ENCODE measurements at places on chromosomes 2 and 18.

DNA sequence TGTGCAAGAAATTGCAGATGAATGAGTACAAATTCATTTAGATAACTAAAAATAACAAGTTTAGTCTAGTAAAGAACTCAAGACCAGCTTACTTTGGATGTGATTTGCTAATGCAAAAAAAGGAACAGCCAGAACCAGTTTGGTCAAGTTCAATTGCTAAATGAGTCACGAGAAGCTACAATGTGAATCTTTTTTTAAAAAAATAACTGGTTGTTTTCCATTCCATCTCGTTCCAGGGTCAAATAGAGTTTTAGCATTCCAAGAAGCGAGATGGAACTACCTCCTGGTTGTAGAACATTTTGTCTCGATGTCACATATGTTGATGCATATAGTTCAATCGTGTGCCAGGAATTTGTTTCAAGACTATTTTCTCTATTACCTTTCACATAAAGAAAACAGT is 65.0 kb upstream of the IKZF2 start:
- no peak for DNase-seq

DNA sequence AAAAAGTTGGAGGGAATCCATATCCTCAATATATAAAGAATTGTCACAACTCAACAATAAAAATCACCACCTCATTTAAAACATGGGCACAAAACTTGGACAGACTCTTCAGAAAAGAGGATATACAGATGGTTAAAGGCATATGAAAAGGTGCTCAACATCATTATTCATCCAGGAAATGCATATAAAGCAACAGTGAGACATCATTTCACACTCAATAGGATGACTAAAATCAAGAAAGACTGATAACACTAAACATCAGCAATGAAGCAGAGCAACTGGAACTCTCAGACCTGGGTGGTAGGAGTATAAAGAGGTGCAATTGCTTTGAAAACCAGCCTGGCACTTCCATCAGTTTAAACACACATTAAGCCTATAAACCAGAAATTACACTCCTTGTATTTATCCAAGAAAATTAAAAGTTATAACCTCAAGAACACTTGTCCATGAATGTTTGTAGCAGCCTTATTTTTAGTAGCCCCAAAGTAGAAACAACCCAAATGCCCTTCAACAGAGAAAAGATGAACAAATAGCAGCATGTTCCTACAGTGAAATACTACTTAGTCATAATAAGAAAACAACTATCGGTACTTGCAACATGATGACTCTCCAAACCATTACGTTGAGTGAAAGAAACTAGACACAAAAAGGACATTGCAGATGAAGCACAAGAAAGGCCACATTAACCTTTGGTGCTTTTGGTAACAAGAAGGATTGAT is 79.1 kb upstream of the TANC1 start:
- DNase-seq: no peak

GRCh38 chr2:152566728-152567069 is 150.6 kb downstream of the PRPF40A start:
- DNase-seq: no peak

GRCh38 chr2:28766070-28766469 is 14.4 kb downstream of the PPP1CB start:
- DNase-seq: no peak

GRCh38 chr2:78993518-78994148 is 31.9 kb upstream of the REG3G start:
- no peak for DNase-seq

- no peak for DNase-seq
Measured at GRCh38 chr2:107697385-107697784, 129.3 kb upstream of the RGPD4 start.

DNA sequence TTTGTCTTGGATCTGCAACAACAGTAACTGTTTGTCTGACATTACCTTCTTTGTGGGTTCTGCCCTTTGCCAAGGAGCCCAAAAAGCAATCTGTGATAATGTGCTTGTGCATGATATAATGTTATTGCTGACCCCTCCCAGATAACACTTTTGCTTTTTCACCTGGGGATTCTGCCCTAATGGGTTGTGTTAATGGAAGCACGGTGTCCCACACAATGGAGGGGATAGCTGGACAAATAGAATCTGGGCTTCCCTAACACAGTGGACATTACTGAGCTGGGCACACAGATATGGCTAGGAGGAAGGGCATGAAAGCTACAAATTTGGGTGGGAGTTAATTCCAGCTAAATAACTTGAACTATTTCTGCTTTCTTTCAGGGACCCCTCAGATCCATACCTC is 20.6 kb downstream of the PLB1 start:
- DNase-seq: no peak

DNA sequence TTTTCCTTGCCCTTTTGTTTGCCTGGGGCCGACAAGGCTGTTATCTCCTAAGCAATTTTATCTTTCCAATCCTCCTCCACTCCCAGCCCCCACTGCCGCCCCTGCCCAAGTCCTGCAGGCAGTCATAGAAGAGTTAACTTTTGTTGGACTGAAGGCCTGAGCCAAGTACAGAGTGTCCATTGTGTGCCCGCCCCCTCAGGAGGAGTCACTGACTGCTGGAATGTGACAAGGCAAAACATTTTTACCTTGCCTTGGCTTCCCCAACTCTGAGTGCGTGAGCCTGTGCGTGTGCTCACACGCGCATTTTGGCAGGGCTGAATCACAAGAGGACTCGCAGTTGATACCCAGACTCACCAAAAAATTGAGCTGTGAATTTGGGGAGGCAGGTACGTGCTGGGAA is 16.2 kb downstream of the SETBP1 start:
- no peak for DNase-seq

DNA sequence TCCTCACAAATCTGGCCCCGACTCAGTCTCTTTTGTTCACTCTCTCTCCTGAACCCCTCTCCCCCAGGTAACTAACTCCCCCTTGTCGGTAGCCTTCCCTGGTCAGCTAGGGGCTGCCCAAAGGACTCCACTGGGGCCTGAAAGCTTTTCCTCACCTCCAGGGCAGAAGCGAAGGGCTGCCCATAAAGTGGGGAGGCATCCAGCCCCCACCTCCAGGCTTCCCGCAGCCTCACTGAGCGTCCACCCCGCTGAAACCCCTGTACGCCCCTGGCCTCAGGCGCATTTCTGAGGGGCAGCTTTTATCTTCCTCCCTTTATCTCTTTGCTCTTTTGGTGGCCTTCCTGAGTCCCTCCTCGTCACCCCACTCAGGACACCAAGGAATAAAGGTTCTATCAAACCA is 249.3 kb downstream of the CYP26B1 start:
- DNase-seq: no peak

GRCh38 chr2:157061799-157062198 is 195.7 kb upstream of the GALNT5 start:
- no peak for DNase-seq
